Type B pancreatic cell (in vitro differentiated cells): ENCODE measurements at places on chromosomes 11 and 22.

DNA sequence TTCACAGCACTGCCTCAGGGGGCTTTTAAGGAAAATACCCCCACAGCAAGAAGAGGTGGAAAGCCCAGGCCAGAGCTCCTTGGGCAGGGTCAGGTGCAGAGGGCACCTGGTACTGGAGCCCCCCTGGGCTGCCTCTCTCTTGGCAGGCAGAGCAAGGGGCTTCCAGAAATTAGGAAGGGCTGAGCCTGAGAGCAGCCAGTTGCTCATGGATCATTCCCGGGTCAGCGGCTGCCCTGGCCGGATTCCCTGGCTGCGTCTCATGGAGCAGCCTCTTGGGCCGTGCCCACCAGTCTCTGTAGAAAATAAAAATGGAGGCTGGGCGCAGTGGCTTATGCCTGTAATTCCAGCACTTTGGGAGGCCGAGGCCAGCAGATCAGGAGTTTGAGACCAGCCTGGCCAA, 10.3 kb upstream of the OMP start:
- DNase-seq = no peak

- no peak for DNase-seq
Observed at GRCh38 chr11:44065161-44065661, 859 bp upstream of the ACCS start.

DNA sequence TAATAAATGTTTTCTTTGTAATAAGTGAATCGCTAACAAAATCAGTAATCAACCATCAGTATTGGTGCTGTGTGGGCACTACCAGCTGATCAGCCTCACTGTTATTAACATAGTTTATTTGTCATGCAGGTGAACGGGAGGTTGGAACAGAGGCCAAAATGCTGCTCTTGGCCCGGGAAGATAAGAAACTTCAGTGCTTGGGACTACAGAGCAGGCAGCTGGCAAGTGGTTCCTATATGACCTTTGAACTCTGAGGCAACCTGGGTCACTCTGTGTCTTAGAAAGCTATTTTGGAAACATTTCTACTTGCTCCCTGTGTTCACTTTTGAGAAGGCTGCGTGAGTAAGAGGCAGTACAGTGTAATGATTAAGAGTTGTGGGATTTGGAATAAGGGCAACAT, 36.5 kb upstream of the DNAJB13 start:
- DNase-seq = no peak

DNA sequence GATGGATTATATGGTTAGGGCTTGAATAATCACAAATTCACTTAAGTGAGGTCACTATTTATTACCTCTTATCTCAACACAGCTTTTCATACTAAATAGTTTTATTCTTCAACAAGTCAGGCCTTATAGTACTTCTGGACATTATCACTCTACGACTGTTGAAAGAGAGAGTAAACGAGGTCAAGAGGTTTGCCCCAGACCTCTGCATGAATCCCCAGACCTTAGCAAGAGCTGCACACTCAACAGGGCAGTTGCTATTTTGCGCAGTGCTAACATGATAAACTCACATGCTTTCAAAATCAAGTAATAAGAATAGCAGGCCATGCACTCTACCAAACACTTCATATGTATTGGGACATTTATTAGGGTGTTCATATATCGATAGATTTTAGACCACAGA, 60.5 kb downstream of the DDI1 start:
- DNase-seq = no peak

- no peak for DNase-seq
Observed at GRCh38 chr11:120985718-120986569, 38.0 kb upstream of the TBCEL start.

DNA sequence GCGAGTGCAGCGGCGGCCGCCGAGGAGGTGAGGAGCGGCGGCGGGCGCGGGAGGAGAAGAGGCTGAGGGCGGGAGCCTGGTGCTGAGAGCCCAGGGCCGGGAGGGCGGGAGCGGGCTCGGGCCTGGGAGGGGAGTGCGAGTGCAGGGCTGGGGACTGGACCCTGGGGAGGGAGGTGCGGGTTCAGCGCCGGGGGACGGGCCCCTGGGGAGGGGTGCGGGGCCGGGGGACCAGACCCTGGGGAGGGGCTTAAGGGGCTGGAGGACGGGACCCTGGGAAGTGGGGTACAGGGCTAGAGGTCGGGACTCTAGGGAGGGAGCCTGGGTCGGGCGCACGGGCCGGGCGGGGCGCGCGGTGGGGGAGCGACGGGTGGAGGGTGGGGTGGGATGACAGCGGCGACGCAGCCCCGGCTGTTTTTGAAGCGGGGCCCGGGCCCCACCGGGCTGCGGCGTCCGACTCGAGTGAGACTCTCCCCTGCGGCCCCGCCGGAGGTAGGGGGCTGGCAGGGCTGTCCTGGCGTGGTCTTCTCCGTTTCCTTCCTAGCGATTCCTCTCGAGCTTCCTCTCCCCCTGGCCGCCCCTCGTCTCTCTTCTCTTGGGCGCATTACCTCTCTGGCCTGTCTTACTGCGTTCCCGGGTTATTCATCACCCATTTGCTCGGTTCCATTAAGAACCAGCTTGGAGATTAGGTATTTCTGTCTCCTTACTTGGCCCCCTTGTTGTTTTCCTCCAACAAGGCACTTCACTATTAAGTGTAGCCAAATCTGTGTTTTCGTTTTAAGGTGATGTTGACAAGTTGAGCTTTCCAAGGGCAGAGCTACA, 754 bp downstream of the NUP50 start:
- no peak for DNase-seq

GRCh38 chr11:17653611-17654010, 65.8 kb upstream of the MYOD1 start:
- DNase-seq = no peak

DNA sequence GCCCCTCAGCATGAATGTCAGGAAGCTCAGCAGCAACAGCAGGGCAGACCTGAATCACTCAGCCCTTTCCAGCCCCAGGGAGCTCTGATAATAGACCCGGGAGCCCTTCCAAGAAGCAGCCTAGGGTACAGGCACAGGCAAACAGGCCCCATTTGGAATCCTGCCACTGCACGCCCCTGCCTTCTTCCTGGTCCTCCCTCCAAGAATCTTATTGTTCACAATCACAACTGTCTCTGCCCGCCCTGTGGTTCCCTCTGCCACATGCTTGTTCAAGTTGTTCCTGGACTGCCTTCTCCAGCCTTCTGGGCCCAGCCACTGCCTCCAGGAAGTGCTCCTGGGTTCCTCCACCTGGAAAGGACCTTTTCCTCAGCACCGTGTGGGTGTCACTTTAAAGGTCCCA, 54.6 kb downstream of the LRRC32 start:
- no peak for DNase-seq

GRCh38 chr22:30774566-30774965, 79.9 kb downstream of the OSBP2 start:
- DNase-seq = no peak
